ENCODE measurements at places on chromosomes 6 and 20.
A peak's percentile ranks its signal among the peaks of the same experiment; 100 is the strongest.

DNA sequence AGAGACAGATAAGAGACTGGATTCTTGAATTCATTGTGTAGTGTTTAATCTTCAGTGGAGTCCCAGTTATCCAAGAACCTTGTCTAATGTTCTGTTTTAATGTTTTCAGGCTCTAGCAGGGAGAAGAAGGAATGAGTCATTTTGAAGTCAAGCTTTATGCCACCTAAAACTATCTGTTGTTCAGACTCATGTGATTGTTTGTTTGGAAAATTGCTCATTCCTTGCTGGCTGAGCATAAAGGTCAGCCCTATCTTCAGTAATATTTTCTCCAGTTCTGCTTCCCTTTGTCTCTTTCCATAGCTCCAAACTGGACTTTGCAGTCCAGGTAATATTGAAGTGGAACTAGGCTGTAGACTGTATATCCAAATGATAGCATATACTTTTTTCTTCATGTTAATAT is 34.2 kb downstream of the CLVS2 start:
- no peak for DNase-seq

GRCh38 chr6:111552241-111552744 is 53.4 kb downstream of the TRAF3IP2 start:
- DNase-seq: no peak

GRCh38 chr20:57252559-57253162 is 13.8 kb downstream of the BMP7 start:
- DNase-seq: no peak

DNA sequence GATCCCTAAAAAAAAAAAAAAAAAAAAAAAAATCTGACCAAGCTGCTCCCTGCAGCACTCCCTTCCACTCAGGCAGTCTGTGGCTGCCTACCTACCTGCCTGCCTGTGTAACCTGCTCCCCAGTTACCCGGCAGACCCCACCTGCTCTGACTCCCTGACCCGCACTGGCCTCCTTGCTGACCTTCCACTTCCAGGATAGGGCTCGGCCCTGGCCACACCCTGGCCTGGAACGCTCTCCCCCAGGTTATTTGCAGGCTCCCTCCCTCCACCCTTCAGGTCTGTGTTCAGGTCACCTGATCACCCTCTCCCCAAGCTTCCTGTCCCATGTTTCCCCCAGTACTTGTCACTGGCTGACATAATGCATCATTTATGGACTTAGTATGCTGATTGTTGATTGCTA is 134.3 kb downstream of the SLC23A2 start:
- no peak for DNase-seq

- DNase-seq: no peak
These were observed 62.9 kb downstream of the B3GAT2 start for GRCh38 chr6:70894001-70894400.

DNA sequence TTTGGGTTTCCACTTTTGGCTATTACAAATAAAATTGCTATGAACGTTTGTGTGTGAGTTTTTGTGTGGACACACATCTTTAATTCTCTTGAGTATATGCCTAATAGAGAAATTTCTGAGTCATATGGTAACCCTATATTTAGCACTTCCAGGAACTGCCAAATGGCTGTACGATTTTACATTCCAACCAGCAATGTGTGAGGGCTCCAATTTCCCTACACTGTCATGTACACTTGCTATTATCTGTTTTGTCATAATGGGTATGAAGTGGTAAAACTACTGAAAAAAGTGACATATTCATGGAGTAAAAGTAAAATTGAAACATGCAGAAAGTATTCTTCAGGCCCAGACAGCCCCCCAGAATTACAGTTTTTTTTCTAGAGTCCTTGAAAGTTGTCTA is 59.6 kb upstream of the ESR1 start:
- no peak for DNase-seq

- no peak for DNase-seq
These were observed 9.2 kb upstream of the PREX1 start for GRCh38 chr20:48837014-48837413.

DNA sequence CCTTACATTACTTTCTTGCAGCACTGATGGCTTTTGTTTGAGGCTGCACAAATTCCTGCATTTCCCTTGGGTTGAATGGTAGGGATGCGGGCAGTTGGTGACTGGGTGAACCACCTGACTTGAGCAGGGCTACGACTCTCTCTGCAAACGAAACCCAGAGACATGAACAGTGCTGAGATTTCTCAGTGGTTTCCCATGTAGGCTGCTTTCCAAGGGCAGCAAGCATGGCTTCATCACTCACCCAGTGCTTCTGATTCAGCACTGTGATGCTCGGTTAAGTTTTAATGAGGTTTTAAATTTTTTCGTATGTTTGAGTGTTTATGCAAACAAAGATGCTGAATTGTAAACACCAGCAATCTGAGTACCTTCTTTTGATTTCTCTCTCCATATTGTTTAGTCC is 127.2 kb downstream of the MTHFD1L start:
- no peak for DNase-seq

GRCh38 chr6:24448828-24449525 is 40.4 kb downstream of the GPLD1 start:
- DNase-seq: no peak

DNA sequence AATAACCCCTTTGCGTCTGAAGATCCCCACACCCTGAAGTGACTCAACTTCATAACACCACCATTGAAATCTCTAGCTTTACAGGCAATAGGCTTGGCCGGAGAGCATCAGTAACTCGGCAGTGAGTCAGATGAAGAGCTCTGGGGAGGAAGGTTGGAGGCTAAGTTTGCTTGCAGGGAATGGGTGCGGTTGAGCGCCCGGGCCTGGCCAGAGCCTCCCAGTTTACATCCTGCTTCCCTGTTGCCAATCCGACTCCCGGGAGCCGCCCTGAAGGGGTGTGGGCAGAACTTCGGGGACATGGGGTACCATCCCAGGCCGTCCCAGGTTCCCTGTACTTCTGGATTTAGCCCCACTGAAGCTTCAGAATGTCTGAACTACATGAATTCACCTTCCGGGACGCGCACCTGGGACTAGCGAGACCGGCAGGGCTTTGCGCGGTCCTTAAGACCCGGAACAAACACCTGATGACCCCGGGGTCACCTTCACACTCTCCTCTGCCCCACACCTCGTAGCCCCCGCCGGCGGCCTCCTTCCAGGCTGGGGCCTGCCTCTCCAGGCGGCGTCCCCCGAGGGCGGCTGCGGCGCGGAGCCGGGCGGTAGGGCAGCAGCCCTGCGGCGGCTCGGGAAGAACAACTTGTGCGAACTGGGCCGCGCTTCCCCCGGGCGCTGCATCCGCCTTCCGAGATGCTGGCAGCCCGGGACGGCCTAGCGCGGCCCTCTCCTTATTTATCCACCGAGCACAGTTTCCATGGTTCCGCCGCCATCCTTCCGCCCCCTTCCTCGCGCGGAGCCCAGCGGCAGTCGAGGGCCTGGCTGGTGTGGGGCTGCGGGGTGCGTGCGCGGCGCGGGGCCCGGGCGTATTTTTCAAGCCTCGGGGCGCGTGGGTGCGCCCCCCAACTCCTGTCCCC is 56.6 kb upstream of the RREB1 start:
- no peak for DNase-seq

DNA sequence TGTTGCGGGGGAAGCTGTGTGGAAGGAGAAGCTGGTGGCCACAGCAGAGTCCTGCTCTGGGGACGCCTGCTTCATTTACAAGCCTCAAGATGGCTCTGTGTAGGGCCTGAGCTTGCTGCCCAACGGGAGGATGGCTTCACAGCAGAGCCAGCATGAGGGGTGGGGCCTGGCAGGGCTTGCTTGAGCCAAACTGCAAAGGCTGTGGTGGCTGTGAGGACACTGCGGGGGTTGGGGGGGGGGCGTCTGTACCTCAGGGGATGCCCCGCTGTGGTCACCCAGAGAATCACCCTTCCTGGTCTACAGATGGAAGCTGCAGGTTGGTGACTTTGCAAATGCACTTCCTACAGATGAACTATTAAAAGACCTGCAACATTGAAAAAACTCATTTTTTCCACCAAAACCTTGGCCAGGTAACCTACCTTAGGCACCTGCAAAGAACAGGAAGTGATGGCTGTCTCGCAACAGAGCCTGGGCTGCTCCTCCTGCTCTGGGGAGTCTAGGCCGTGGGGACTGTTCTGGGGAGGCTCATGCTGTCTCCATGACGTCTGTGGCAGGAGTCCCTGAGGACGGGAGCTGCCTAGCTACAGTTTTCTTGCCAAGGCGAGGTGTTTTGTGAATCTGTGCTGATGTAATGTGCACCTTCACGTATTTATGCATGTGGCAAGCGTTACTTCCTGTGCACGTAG is 7.3 kb downstream of the NPBWR2 start:
- DNase-seq: peak; percentile 77

- DNase-seq: no peak
These were observed 231.8 kb upstream of the SPTLC3 start for GRCh38 chr20:12777016-12777415.

DNA sequence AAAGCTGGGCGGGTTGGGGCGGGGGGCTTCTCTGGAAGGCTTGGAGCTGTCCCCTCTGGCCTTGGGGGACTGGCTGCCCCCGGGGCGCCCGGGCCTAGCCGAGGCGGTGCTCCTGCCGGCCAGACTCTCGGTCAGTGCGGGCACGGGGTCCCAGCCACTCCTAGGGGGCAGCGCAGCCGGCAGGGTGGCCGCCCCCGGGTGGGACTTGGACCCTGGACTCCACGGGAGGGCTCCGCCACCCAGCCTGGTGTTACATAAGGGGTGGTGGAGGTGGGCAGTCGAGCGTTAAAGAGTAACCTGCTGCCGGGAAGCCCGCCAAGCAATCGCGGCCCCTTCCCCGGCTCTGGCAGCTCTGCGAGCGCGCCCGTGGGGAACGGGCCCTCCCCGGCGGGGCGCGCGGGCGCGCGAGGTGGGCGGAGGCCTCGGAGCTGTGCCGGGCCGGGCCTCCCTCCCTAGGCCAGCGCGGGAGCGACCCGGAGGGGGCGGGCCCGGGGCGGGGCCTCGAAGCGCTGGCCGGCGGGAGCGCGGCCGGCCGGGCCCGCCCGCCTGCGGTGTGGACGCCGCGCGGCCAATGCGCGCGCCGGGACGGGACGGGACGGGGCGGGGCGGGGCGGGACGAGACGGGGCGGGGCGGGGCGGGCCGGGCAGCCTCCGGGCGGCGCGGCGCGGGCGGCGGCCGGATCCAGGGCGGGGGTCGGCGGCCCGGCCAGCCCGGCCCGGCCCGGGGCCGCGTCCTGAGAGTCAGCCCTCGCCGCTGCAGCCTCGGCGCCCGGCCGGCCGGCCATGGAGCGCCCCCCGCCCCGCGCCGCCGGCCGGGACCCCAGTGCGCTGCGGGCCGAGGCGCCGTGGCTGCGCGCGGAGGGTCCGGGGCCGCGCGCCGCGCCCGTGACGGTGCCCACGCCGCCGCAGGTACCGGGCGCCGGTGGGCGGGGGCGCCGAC is at the start of gene SLC2A4RG:
Gene SLC2A4RG (plus strand): TSS at position 647 of the 940 bp plus-strand sequence. CDS start 137 bp downstream, at position 784.
- peak; percentile 84 for DNase-seq

GRCh38 chr6:150001295-150002008 is 23.9 kb downstream of the RAET1L start:
- no peak for DNase-seq

GRCh38 chr6:98946879-98947410 is 801 bp downstream of the FBXL4 start:
- peak; percentile 73 for DNase-seq

DNA sequence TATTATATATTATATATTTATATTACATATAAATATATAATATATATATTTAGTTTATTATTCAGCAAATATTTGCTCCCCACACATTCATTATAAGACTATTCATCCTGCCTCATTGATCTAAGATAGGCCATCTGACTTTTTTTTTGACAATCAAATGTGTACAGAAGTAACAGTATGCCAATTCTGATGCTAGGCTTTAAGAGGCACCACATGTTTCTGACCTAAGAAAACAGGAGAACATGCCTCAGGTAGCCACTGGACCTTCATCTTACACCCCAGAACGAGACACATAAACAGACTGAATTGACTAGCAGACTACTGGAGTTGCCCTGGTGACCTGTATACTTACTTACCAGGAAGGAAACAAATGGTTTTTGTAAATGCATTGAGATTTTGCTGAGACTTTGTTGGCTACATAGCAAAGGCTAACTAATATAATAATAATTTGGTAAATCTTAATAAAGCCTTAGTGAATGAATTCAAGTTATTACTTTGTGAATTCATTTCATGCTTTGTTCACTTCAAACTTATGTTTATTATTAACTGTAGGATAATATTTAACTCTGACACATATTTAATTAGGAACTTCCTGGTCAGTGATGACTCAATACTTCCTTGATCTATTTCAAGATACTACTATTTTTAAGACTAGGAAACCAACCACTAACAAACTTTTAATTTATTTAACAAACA is 13.4 kb upstream of the MYO6 start:
- no peak for DNase-seq

- no peak for DNase-seq
These were observed 29.5 kb downstream of the MTHFD1L start for GRCh38 chr6:150894935-150895552.

- no peak for DNase-seq
These were observed 106.5 kb downstream of the SMLR1 start for GRCh38 chr6:130933712-130934200.

GRCh38 chr6:126550323-126550722 is 210.4 kb downstream of the CENPW start:
- DNase-seq: no peak

DNA sequence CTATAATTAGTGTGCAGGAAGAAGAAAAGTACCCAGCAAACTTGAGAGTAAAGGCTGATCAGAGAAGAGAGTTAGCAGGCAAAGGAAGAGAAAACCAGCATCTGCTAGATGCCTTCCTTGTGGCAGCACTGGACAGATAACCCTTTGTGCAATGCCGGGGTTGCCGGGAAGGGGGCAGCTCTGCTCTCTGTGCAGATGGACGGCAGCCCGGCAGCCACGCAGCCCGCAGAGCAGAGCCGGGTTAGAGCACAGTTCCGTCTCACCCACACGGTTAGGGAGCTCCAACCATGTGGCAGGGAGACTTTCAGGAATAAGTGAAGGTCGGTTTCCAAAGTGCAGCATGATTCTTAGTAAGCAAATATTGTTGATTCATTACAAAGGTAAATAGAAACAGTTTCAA is 80.0 kb upstream of the RPS6KA2 start:
- DNase-seq: no peak

DNA sequence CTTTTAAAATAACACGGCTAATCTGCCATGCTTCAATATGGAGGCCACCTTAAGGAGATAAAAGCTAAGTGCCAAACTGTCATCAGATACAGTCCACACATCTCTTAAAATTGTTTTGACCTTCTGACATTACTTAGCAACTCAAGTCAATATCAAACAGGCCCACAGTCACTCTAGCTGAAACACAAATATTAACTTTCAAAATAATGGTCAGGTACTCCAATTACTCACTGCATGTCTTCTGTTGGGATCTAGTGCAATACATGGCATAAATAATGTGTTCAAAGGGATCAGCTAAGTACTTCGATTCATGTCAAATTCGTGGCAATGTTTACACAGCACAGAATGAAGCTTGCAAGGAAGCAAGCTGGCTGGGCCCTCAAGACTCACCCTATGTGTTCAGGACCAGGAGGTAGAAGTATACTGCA is 133.9 kb upstream of the BEND6 start:
- DNase-seq: no peak

- no peak for DNase-seq
These were observed 110.6 kb downstream of the FNDC1 start for GRCh38 chr6:159279790-159280277.

GRCh38 chr6:91105532-91105931 is 518.7 kb upstream of the MAP3K7 start:
- DNase-seq: no peak

Measured in OCI-LY7 (cell line).